ENCODE measurements at places on chromosomes 4 and X.

GRCh38 chrX:154804957-154805695 is at the start of gene MPP1:
Gene MPP1 (minus strand): TSS chrX:154805485. CDS start chrX:154805373, 112 bp downstream.
- peaks cover 15% of the 10 kb centered on the region for H3K4me1 ChIP-seq
- peak within 1 kb of the TSS; percentile 52 for H3K4me3 ChIP-seq
- no peaks in the 10 kb centered on the region for H3K27me3 ChIP-seq
- peak within 1 kb of the TSS; percentile 60 for H3K27ac ChIP-seq
- no peak for DNase-seq

- peak overlapping the region; percentile 27 for H3K4me3 ChIP-seq
- DNase-seq, result no peak
- no peaks in the 10 kb centered on the region for H3K27me3 ChIP-seq
- peaks cover 22% of the 10 kb centered on the region for H3K4me1 ChIP-seq
- no peaks in the 10 kb centered on the region for H3K36me3 ChIP-seq
Observed at GRCh38 chrX:76148753-76149152, 24.1 kb upstream of the PBDC1 start.

GRCh38 chr4:40214661-40215418 is 18.0 kb downstream of the RHOH start:
- no peaks in the 10 kb centered on the region for H3K36me3 ChIP-seq
- DNase-seq, result no peak
- no peak overlapping the region for H3K4me3 ChIP-seq
- no peaks in the 10 kb centered on the region for H3K27me3 ChIP-seq

DNA sequence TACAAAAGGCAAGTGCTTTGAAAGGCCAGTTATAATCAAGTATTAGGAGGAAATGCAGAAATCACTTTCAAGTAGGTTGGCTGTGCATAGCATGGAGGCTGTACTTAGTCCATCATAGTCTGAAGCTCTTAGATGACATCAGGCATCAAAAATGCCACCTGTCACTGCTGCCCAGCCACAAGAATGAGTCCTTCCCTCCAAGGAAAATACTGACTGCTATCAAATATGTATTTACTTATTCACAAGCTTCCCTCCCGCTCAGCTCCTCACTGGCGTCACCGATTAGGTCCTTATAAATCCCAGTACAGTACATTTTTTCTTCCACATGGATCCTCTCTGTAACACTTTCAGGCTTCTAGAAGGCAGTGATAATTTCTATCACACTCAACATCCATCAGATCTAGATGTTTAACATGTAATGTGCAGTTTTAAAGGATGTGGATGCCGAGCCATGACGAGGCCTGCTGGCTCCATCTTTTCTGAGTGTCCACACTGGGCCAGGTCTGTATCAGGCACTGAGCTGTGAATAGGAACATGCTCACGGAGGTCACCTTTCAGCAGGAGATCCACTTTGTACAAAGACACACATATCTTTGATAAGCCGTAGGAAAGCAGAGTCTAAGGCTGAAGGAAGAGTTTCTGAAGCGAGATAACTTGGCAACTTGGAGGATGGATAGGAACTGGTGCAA is 121.9 kb downstream of the PALLD start:
- H3K36me3 ChIP-seq, result no peaks in the 10 kb centered on the region
- H3K27me3 ChIP-seq, result no peaks in the 10 kb centered on the region
- H3K4me3 ChIP-seq, result no peak overlapping the region
- H3K4me1 ChIP-seq, result no peaks in the 10 kb centered on the region
- H3K27ac ChIP-seq, result no peak overlapping the region

DNA sequence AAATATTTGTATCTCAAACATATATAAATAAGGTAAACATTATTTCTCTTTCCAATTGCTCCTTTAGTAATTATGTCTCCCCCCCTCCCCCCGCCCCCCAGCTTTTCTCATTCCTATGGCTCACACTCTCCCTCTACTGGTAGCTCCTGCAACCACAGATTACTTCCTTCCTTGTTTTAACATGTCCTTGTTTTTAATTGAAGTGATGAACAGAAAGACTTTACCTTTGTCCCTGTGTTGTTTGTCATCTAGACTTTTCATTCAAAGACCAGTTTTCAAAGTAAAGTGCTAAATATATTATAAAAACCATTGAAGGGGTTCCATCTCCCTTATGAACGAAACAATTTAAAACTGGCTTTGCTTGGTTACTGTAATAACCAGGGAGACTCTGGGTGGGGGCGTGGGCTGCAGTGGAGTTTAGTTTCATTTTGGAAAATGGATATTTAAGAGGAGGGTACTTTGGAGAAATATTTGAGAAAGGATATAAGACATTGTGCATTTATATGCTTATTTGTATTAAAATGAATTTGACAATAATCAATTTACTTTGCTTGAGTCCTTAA is 352.9 kb downstream of the RAPGEF2 start:
- DNase-seq, result no peak
- H3K27ac ChIP-seq, result no peak overlapping the region
- no peak overlapping the region for H3K4me3 ChIP-seq
- no peaks in the 10 kb centered on the region for H3K4me1 ChIP-seq

DNA sequence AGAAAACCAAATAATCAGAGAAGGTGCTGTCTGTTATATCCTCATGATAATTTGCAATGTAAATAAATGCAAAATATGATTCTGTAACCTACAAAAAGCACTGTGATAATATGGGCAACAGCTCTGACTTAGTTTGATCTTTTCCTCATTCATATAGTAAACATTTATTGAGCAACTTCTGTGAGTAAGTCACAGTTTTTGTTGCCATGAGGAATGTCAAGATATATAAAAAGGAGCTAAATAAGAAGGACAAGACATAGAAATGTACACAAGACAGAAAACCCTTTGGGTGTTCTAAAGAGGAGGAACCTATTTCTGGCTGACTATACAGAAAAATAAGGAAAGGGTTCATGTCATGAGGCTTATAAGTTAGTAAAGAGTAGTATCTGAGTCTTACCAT is 44.3 kb downstream of the ARSJ start:
- no peak for DNase-seq
- no peak overlapping the region for H3K27ac ChIP-seq
- no peaks in the 10 kb centered on the region for H3K4me1 ChIP-seq
- H3K36me3 ChIP-seq, result no peaks in the 10 kb centered on the region

DNA sequence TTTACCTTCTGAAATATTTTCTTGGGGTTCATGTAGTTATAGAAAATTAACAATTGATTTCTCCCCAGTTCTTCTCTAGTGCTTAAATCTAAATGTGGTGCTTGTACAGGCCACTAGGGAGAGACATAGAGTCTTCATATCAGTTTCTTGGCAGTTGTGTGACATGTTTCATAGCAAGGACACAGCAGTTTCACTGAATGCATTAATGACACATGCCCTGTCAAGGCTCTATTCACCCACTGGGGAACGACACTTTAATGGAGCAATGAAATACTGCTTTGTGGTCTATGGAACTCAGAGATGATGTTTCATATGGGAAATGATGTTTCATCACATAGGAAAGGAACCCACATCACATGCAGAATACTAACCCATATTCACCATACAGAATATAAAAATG is 2.8 kb downstream of the VEGFC start:
- no peak overlapping the region for H3K4me3 ChIP-seq
- no peaks in the 10 kb centered on the region for H3K36me3 ChIP-seq
- H3K4me1 ChIP-seq, result peaks cover 8% of the 10 kb centered on the region
- H3K27ac ChIP-seq, result no peak overlapping the region
- DNase-seq, result no peak

- no peak overlapping the region for H3K27ac ChIP-seq
- DNase-seq, result no peak
- no peaks in the 10 kb centered on the region for H3K27me3 ChIP-seq
Observed at GRCh38 chrX:123779908-123780396, 47.1 kb upstream of the THOC2 start.

- H3K36me3 ChIP-seq, result no peaks in the 10 kb centered on the region
- H3K27ac ChIP-seq, result no peak overlapping the region
- no peak for DNase-seq
- H3K4me3 ChIP-seq, result no peak overlapping the region
- H3K27me3 ChIP-seq, result no peaks in the 10 kb centered on the region
Observed at GRCh38 chr4:100778431-100778830, 260.6 kb upstream of the EMCN start.

DNA sequence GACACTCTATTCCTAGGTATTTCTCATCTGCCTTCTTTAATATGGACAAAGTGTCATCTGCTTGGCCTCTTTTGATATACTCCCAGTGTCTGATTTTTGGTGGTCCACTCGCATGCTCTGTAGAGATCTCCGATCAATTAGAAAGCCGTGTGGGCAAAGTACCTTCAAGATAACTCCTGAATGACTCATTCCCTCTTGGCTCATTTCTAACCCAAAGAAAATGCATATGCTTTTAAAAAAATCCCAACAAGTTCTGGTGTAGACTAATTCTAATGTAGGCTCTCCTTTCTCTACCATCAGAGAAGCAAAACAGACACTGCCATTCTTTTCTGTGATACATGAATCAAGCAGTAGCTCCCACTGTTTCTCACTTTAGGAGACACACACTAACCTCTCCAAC is 714.9 kb upstream of the ADGRL3 start:
- no peaks in the 10 kb centered on the region for H3K4me1 ChIP-seq
- no peak overlapping the region for H3K27ac ChIP-seq
- DNase-seq, result no peak
- no peaks in the 10 kb centered on the region for H3K36me3 ChIP-seq
- H3K27me3 ChIP-seq, result no peaks in the 10 kb centered on the region

GRCh38 chr4:22695029-22695428 is 2.3 kb downstream of the GBA3 start:
- no peak overlapping the region for H3K27ac ChIP-seq
- H3K4me1 ChIP-seq, result no peaks in the 10 kb centered on the region
- H3K27me3 ChIP-seq, result no peaks in the 10 kb centered on the region

- no peak overlapping the region for H3K4me3 ChIP-seq
- no peak overlapping the region for H3K27ac ChIP-seq
- no peaks in the 10 kb centered on the region for H3K4me1 ChIP-seq
- H3K27me3 ChIP-seq, result no peaks in the 10 kb centered on the region
- DNase-seq, result no peak
Observed at GRCh38 chrX:136477026-136477425, 10.7 kb upstream of the BRS3 start.

GRCh38 chr4:106987311-106987710 is 48.8 kb downstream of the DKK2 start:
- H3K4me3 ChIP-seq, result no peak overlapping the region
- H3K36me3 ChIP-seq, result no peaks in the 10 kb centered on the region
- no peak for DNase-seq
- no peaks in the 10 kb centered on the region for H3K4me1 ChIP-seq
- no peaks in the 10 kb centered on the region for H3K27me3 ChIP-seq

- no peaks in the 10 kb centered on the region for H3K27me3 ChIP-seq
- no peak overlapping the region for H3K4me3 ChIP-seq
- no peak for DNase-seq
- no peaks in the 10 kb centered on the region for H3K36me3 ChIP-seq
- H3K27ac ChIP-seq, result no peak overlapping the region
Observed at GRCh38 chrX:13265111-13265510, 54.7 kb downstream of the ATXN3L start.

- H3K27ac ChIP-seq, result no peak overlapping the region
- DNase-seq, result no peak
- no peak overlapping the region for H3K4me3 ChIP-seq
- H3K27me3 ChIP-seq, result no peaks in the 10 kb centered on the region
- no peaks in the 10 kb centered on the region for H3K4me1 ChIP-seq
Observed at GRCh38 chr4:180521181-180521580, 1722.0 kb upstream of the TENM3 start.

DNA sequence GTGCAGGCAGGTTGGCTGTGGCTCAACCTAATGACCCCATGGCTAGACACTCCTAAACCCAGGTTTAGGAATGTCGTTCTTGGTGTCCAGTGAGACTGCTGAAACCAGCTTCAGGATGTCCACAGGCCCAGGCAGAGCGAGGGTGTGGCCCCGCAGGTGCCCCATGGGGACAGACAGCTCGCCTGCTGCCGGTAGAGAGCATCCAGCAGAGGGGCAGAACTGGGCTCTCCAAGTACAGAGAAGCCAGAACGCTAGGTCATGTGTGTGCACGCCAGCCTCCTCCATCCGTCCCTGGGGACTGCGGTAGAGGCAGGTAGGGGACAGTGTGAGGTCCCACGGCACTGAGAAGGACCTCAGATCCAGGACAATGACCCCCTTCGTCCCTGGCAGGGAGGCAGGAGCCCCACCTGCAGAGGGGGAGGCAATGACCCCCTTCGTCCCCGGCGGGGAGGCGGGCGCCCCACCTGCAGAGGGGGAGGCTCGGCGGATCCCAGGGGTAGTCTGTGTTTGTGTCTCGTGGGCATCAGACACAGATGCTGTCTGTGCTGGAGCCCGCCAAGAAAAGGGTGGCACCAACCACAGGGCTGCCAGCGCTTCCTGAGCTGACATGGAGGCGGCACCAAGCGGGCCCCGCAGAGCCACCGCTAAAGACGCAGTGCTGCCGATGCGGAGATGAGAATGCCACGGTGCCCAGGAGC is 118.4 kb downstream of the FAM53A start:
- H3K4me1 ChIP-seq, result no peaks in the 10 kb centered on the region
- DNase-seq, result no peak
- H3K4me3 ChIP-seq, result no peak overlapping the region
- no peaks in the 10 kb centered on the region for H3K36me3 ChIP-seq
- no peaks in the 10 kb centered on the region for H3K27me3 ChIP-seq
- H3K27ac ChIP-seq, result no peak overlapping the region

DNA sequence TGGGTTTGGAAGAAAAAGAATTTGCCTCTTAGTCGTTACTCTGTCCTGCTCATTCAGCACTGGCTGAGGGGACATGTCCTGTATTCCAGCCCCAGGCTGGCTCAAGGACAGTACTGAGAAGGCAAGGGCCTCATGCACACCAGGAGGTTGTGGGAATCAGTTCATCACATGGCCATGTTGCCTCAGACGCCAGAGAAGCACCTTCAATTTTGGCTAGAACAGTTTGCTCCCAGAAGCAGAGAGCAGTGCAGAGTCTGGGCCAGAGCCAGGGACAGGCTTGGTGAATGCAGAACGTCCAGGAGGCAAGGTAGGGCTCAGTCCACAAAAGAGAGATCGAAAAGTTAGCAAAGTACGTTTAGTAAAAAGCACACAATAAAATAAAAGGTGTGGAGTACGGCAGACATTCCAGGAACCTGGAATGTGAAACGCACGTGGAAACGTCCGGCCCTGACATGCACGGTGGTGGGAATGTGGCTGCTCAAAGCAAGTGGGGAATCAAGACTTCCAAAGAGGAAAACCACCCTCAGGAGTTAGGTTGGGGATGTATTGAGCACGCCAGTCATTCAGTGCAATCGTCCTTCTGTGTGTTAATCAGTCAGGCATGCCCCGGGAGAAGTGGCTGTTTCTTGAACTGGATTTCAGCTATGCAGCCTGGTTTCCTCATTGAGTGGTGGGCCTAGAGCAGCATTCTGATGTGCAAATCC is 1.2 kb upstream of the SLC2A9 start:
- no peak for DNase-seq
- H3K27ac ChIP-seq, result peak overlapping the region; percentile 53
- no peaks in the 10 kb centered on the region for H3K36me3 ChIP-seq
- no peaks in the 10 kb centered on the region for H3K27me3 ChIP-seq

- no peaks in the 10 kb centered on the region for H3K36me3 ChIP-seq
- DNase-seq, result no peak
- no peak overlapping the region for H3K27ac ChIP-seq
- H3K27me3 ChIP-seq, result no peaks in the 10 kb centered on the region
Observed at GRCh38 chr4:33883111-33883510, 2361.2 kb downstream of the ARAP2 start.

- no peaks in the 10 kb centered on the region for H3K4me1 ChIP-seq
- no peaks in the 10 kb centered on the region for H3K27me3 ChIP-seq
- no peak overlapping the region for H3K4me3 ChIP-seq
- DNase-seq, result no peak
- H3K36me3 ChIP-seq, result no peaks in the 10 kb centered on the region
Observed at GRCh38 chrX:147494365-147494764, 417.4 kb upstream of the FMR1 start.

- no peak for DNase-seq
- H3K4me3 ChIP-seq, result no peak overlapping the region
- H3K36me3 ChIP-seq, result no peaks in the 10 kb centered on the region
- H3K4me1 ChIP-seq, result no peaks in the 10 kb centered on the region
- H3K27me3 ChIP-seq, result no peaks in the 10 kb centered on the region
- no peak overlapping the region for H3K27ac ChIP-seq
Observed at GRCh38 chr4:29037501-29037900, 1682.7 kb upstream of the PCDH7 start.

All from vagina (tissue), 2 donors.